ENCODE measurements at places on chromosomes 7 and 10. TPM values are rescaled to one million over a fixed set of nuclear protein-coding genes. Genes with fewer than 3 reads are reported as not detected.

- no peak overlapping the region for H3K27ac ChIP-seq
- no peaks in the 10 kb centered on the region for H3K27me3 ChIP-seq
- H3K4me3 ChIP-seq: no peak overlapping the region
- no peaks in the 10 kb centered on the region for H3K36me3 ChIP-seq
- H3K4me1 ChIP-seq: no peaks in the 10 kb centered on the region
These were observed 99.8 kb downstream of the PTN start for GRCh38 chr7:137243741-137244140.

DNA sequence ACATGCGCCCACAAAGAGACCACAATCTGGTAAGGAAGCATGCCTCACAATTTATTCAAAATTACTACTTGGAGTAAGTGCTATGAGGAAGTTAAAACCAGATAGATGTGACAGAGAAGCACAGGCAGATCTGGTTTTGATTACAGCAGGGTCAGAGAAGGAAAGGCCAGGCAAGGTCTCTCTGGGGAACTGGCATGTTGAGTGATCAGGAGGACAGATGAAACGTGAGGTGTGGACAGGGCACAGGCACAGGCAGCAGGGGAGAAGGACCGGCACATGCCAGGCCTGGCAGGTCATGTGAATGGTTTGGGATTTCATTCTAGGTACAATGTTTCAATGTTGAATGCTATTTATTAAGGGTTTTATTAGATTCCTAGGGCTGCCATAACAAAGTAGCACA lies 51.6 kb downstream of the GPAM start:
- no peaks in the 10 kb centered on the region for H3K36me3 ChIP-seq
- DNase-seq: no peak
- H3K27ac ChIP-seq: no peak overlapping the region
- H3K27me3 ChIP-seq: no peaks in the 10 kb centered on the region
- H3K4me1 ChIP-seq: no peaks in the 10 kb centered on the region
- no peak overlapping the region for H3K4me3 ChIP-seq

MSRB2 gene
- 19.0 TPM for total RNA-seq

MRLN gene
- total RNA-seq: not detected

DNA sequence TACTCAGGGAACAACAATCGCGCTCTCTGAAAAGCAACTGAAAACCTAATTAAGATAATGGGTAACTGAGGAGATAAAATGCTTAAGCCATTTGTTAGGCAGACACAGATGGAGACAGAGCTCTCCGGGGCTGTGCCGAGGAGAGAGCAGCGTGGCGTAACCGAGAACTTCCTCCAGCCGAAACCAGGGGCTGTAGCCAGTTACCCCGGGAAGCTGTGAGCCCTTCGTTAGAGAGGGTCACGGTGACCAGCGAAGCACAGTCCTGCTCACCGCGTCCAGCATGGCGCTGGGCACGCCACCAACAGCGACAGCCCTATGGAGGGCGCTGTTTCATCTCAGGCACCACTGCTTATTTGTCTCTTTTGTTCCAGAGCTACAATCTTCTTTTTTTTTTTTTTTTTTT lies 16.1 kb downstream of the PAPOLB start:
- no peaks in the 10 kb centered on the region for H3K27me3 ChIP-seq
- no peak overlapping the region for H3K27ac ChIP-seq
- DNase-seq: no peak

- peak overlapping the region; percentile 36 for H3K27ac ChIP-seq
- DNase-seq: peak; percentile 9
- peaks cover 5% of the 10 kb centered on the region for H3K4me1 ChIP-seq
These were observed 1.0 kb downstream of the PAXIP1 start for GRCh38 chr7:155001756-155002410.

- peaks cover 4% of the 10 kb centered on the region for H3K36me3 ChIP-seq
- no peak overlapping the region for H3K27ac ChIP-seq
- H3K4me1 ChIP-seq: no peaks in the 10 kb centered on the region
- no peaks in the 10 kb centered on the region for H3K27me3 ChIP-seq
These were observed 64.8 kb downstream of the AVL9 start for GRCh38 chr7:32560075-32560474.

GRCh38 chr10:123751342-123752134 lies 85.4 kb downstream of the GPR26 start:
- H3K36me3 ChIP-seq: no peaks in the 10 kb centered on the region
- H3K27ac ChIP-seq: no peak overlapping the region
- no peaks in the 10 kb centered on the region for H3K4me1 ChIP-seq
- H3K27me3 ChIP-seq: no peaks in the 10 kb centered on the region
- H3K4me3 ChIP-seq: no peak overlapping the region

GRCh38 chr7:12637819-12638592 lies 49.4 kb upstream of the ARL4A start:
- DNase-seq: no peak
- no peak overlapping the region for H3K27ac ChIP-seq
- peak overlapping the region; percentile 7 for H3K4me3 ChIP-seq
- no peaks in the 10 kb centered on the region for H3K27me3 ChIP-seq

MSMB gene
- not detected for total RNA-seq

Measured in fibroblast of lung (primary cell).